Activated T-helper 17 cell treated with anti-CD3 and anti-CD28 coated beads, Interleukin-2, amount 50 U/mL, for 72 hours (primary cell): ENCODE measurements at places on chromosomes 16 and 17.

DNA sequence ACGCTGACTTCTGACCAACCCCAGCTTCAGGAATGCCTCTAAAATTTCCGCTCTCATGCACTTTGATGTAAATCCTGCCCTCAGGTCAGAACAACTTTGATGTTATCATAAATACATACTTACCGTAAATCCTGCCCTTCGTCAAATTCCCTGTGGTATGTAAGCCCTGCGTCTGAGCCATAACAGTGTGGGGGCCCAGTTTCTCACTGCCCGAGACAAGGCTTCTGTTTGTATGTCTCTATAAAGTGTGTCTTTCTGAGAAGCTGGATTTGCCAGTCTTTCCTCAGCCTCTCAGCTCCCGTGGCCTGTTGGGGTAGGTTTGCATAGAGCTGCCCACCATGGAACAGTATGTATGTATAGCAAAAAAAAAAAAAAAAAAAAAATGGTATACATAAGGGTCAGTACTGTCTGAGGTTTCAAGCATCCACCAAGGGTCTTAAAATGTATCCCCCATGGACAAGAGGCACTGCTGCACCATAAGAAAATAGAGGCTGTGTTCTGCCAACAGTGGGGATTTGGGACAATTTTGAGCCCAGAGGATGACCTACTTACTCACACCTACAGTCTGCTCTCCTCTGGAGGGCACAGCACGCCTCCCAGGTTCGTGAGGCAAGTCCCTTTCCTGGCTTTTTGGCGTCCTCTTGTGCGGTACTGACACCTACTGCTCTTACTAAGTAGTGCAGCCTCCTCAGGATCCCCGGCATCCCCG is 17.5 kb downstream of the PRMT7 start:
- peak; percentile 98 for ATAC-seq

- no peak for ATAC-seq
Measured at GRCh38 chr16:61946019-61946418, 90.2 kb downstream of the CDH8 start.

DNA sequence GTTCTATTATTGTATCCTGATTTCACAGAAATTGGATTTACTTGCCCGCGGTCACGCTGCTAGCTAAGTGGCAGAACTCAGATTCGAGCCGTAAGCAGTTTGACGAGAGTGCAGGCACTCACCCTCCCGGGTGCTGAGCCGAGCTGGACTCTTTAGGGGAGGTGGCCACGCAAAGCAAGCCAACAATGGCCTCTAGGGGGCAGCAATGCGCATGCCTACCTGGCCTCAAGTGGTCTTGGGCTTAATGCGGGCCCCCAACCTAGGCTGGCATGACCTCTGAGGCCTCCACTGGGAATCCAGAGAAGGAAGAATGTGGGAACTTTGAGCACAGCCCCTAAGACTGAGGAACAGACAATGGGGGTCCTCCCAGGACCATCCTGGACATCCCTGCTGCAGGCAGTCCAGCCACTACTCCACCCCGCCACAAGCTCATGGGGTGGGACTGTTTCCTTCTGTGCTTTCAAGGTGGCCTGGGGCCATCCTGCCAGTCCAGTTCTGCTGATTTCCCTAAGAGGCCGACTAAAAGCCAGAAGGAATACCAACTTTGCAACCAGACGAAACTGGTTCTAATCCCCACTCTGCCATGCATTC is 276.5 kb downstream of the XYLT1 start:
- ATAC-seq = peak; percentile 66

- ATAC-seq = no peak
Measured at GRCh38 chr17:42179911-42180410, 981 bp downstream of the KCNH4 start.

DNA sequence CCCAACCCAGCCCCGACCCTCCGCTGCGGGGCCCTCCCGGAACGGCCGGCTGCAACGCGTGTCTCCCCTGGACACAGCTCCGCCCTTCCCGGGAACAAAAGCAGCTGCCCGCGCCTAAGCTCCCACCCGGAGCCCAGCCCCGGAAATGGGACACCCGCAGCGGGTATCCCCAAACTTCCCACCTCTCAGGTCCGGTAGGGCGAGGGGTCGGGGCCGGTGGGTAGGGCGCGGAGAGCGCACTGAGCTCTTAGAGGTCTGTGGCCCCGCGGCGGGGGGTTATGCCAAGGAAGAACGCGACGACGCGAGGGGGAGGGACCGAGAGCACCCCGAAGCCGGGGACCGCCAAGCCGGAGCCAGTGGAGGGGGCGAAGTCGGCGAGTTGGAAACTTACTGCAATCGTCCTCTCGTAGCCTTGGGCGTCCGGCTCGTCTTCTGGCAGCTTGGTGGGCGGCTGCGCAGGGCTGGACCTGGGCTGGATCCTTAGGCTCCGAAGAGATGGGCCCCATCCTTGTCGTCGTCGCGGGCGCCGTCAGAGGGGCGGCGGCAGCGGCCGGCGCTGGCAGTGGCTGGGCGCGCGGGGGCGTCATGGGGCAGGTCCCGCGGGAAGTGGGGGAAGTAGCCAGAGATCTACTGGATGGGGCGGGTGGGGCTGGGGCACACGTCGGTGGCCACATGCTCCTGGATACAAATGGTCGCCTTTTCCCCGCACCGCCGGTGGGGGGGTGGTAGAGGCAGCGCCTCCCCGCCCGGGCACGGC is 6.9 kb downstream of the USP6 start:
- ATAC-seq = peak; percentile 35

GRCh38 chr16:28602529-28602928 is 5.7 kb upstream of the SULT1A2 start:
- no peak for ATAC-seq

DNA sequence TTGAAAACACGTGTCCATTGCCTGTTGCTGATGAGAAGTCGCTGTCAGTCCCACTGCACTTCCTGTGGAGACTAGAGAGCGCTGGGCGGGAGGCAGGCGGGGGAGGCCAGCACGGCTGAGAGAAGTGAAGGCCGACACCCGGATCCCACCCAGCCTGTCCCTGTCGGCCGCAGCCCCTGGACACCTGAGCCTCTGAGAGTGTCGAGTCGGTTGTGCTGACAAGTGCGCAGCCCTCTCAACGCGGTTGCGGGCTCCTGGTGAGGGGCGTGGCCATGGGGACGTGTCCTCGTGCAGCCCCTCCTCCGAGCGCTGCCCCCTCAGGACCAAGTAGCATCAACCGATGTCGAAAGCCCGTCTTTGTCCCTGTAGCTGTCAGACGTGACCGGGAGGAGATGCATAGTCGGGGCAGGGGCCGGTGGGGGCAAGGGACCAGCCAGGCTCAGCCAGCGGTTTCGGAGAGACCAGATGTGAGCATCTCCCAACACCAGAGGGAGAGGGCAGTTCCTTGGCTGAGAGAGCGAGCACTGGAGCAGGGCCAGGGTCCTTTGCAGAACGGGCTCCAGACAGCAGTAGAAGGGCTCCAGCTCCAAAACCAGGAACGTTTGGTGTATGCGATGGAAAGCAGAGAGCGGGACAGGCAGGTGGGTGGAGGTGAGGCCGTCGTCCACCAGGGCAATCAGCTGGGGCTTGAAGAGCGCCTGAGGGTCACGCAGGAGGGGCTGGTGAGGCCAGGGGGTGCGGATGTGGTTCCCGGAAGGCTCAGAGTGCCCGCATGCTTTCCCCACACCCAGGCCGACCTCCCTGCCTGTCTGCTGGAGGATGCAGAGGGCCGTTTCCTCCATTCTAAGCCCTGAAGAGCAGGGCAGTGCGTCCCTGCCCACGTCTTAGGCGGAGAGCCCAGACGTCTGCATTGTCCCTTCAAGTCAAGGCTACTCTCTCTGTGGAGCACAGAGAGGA is 43.3 kb upstream of the CHMP6 start:
- no peak for ATAC-seq

GRCh38 chr17:42937712-42938596 is 26.3 kb downstream of the AARSD1 start:
- ATAC-seq = no peak

GRCh38 chr16:31179219-31179746 is 656 bp upstream of the FUS start:
- no peak for ATAC-seq

- ATAC-seq = no peak
Measured at GRCh38 chr16:86355951-86356350, 154.4 kb upstream of the FOXF1 start.

DNA sequence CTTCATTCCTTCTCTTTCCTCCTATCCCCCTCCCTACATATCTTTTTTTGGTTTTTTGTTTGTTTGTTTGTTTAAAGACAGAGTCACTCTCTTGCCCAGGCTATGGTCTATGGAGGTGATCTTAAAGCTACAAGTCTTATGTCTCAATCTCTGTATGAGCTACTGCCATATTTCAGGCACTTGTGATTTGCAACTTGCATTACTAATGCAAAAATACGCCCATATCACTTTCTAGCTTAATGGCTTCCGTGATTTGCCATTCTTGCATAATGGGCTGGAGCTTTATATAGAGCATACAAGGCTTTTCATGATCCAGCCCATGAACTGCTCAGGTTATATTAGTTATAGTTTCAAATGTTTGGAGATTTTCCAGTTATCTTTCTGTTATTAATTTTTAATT is 7.5 kb downstream of the CFAP97D1 start:
- ATAC-seq = no peak

DNA sequence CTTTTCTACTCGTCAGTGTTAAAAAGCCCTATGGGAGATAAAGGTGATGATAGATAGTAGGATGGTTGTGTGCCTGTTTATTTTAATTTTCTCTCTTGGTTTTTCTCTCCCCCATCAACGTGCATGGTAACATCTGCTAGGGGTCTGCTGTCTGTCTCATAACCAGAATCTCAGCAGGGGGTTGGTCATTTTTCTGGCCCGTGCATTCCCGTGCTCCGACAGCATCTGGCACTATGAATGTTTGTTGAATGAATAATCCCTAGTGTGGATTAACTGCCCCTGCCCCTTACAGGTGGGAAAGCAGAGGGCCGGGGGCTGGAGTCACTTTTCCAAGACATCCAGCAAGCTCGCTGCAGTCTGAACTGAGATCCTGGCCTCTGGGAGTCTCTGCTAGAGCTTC is 6.3 kb downstream of the CA5A start:
- ATAC-seq = no peak

DNA sequence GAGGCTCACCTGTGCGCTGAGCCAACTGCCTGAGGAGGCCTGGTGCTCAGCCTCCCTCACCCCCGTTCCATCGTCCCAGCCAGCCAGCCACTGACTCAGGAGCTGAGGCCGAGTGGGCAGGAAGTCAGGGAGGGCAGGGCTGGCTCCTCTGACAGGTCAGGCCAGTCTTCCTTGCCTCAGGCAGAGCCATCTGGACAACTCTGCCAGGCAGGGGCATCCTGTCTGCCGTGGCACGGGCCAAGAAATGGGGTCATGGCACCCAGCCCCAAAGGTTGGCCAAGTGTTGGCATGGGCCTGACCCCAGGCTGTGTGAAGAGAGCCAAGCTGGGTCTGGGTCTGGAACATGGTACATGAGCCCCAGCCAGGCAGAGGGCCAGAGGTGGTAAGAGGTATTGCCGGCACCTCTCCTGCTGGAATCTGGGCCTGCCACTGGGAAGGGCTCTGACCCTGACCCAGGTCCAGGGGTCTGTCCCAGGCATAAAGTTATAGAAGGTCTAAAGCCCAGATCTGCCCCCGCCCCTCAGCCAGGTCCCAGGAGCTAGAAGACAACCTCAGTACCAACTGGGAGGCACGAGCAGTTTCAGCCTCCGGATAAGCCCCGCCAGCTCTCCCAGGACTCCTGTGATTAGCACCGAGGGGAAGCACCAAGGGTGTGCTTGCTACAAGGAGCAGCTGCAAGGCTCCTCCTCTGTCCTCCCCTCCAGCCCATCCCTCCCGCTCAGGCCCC is 2.5 kb upstream of the VASN start:
- no peak for ATAC-seq

GRCh38 chr16:53040788-53041187 is 11.9 kb downstream of the CHD9NB start:
- no peak for ATAC-seq

DNA sequence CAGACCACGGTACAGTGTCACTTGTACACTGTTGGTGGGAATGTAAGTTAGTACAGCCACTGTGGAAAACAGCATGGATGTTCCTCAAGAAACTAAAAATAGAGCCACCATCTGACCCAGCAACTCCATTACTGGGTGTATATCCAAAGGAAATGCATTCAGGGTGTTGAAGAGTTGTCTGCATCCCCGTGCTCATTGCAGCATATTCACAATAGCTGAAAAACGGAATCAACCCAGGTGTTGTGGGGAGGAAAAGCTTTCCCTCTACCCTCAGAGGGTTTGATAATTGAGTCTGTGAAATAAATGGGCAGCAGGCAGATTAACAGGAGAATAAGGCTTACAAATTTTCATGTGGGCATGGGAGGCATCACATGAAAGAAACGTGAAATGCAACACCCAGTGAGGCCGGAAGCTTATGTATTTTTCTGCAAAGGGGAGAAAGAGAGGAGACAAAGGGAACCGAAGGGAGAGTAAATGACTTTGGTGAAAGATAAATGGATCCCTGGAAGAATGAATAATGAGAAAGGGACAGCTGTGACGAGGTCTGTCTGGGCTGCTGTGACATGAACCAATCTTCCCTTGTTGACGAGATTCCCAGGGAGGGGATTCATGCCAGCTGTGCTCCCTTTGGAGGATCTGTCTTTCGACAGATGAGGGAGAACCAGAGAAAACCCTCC is 106.2 kb downstream of the KCNJ12 start:
- ATAC-seq = no peak

DNA sequence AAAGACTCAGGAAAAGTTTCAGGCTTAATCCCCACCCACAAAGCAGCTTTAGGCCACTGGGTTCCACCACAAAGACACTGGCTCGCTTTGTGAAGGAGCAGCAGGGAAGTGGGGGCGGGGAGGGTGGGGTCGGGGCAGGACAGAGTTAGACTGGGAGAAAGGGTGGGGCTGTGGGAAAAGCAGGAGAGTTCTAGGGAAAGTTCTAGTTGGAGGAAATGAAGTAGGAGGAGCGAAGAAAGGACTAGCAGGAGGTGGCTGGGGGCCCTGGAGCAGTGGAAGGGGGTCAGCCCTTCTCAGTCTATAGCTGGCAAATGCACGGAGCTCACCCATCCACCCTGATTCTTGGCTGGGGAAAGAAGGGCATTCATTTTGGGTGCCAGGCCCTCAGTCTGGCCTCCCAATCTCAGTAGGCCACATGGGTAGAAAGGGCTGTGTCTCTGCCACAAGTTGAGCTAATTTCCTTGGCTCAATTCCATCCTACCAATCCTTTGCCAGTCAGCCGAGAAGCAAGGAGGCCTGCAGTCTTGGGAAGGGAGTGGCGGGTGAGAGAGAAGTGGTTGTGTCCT is 4.6 kb downstream of the INPP5K start:
- no peak for ATAC-seq

- ATAC-seq = no peak
Measured at GRCh38 chr16:270381-271255, 5.1 kb downstream of the RGS11 start.

DNA sequence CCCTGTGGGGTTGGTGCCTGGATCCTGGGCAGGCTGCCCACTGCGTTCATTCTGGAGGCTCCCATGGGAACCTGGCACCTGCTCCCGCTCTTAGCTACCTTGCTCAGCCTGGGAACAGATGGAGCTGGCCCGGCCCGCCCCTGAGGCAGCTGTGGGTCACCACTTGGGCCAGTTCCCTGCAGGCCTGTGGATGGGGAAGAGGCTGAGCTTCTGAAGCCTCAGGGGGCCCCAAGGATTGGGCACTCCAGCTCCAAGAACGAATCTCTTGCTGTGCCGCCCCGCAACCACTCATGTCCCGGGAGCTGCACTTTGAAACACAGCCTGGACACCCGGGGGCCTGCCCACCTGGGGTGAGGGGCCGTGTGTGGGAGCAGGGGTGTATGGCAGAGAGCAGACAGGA is 37.7 kb downstream of the BAHCC1 start:
- ATAC-seq = no peak
